Thyroid gland (tissue), 4 donors: ENCODE measurements at places on chromosomes 12 and 14. TPM values are rescaled to one million over a fixed set of nuclear protein-coding genes. Genes with fewer than 3 reads are reported as not detected.

Gene TMPRSS12
- not detected for total RNA-seq

Gene IL26
- total RNA-seq = not detected

GRCh38 chr12:80040075-80040738, 59.1 kb upstream of the OTOGL start:
- no peaks in the 10 kb centered on the region for H3K4me1 ChIP-seq
- H3K27ac ChIP-seq = no peak overlapping the region
- no peak overlapping the region for H3K4me3 ChIP-seq
- DNase-seq = no peak

Gene PTHLH
- total RNA-seq = not detected

Gene DENND5B
- 14.9 TPM for total RNA-seq

Gene B4GALNT1
- 1.7 TPM for total RNA-seq

Gene E2F7
- not detected for total RNA-seq

DNA sequence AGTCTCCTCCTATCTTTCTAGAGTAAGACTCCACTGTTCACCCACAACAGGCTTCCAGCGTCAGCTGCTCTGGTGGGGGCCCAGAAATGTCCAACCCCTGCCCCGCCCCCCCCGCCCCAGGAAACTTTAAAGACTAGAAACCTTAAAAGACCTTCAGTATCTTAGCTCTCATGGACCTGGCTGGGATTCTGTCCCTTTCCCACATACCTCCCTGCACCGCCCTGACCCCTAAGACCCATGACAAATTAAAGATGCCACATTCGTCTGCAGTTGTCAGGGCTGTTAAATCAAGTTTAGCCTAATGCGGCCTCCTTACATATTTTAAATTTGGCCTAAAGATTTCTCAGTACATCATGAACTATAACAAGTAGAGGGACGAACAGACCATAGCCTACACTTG, 10.0 kb upstream of the SERPINA10 start:
- no peak overlapping the region for H3K4me3 ChIP-seq
- DNase-seq = no peak
- no peaks in the 10 kb centered on the region for H3K4me1 ChIP-seq

- no peak overlapping the region for H3K27ac ChIP-seq
- no peaks in the 10 kb centered on the region for H3K27me3 ChIP-seq
- no peak overlapping the region for H3K4me3 ChIP-seq
- H3K36me3 ChIP-seq = no peaks in the 10 kb centered on the region
Measured at GRCh38 chr12:132454193-132454932, 35.6 kb upstream of the FBRSL1 start.

DNA sequence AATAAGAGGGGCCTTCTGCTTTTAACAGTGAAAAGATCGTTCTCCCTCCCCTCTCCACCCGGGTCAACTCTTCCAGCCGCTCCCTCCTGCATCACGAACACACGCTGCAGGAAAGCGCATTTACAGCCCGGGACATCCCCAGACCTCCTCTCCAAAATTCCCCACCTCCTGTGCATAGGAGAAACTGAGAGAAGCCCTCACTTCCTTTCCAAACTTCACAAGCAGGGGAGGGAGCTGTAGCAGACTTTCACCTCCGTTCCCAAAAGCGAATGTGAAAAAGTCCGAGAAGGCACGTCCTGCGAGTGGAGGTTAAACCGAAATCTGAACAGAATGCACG, 513 bp downstream of the BCAT1 start:
- H3K27ac ChIP-seq = no peak overlapping the region
- peaks cover 6% of the 10 kb centered on the region for H3K4me1 ChIP-seq
- H3K27me3 ChIP-seq = no peaks in the 10 kb centered on the region

DNA sequence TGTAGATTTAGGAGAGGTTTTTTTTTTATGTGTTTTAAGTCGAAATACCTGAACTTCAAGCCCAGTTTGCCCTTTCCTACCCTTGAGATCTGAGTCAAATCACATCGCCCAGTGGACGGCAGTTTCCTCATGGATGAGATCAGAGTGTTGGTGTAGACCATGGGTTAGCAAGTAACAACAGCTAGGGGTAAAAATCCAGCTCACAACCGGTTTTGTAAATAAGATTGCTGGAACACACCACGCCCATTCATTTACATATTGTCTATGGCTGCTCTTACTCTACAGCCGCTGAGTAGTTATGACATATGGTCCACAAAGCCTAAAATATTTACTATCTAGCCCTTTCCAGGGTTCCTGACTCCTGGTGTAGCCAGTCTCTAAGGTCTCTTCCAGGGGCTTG, 158.5 kb upstream of the PLEKHG7 start:
- H3K4me1 ChIP-seq = peaks cover 41% of the 10 kb centered on the region
- H3K4me3 ChIP-seq = no peak overlapping the region
- no peak for DNase-seq
- H3K36me3 ChIP-seq = no peaks in the 10 kb centered on the region
- peak overlapping the region; percentile 29 for H3K27ac ChIP-seq

DNA sequence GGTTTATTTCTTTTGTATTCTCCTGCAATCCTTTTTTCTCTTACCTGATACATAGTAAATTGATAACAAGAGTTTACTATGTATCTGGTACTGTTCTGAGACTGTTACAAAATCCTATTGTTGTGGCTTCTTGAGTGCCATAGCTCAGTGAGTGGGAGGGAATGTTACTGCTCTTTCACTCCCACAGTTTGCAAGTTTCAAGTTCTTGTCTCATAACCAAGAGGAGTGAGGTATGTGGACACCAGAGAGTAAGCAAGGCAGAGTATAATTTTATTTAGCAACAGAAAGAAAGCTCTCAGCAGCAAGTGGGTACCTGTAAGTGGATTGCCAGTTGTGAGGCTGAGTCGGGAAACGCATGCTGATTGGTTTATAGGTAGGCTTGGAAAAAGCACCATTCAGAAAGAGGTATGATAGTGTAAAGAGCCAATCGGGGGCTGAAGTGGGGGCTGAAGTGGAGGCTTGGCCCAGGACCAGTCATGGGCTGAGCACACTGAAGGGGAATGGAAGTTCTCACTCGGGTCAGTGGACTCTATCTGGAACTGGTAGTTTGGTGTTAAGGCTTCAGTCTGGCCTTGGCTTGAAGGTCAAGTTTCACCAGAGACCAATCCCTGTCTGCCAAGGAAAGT, 850.8 kb downstream of the TMTC2 start:
- no peaks in the 10 kb centered on the region for H3K4me1 ChIP-seq
- no peaks in the 10 kb centered on the region for H3K36me3 ChIP-seq

- no peak for DNase-seq
- no peaks in the 10 kb centered on the region for H3K27me3 ChIP-seq
- no peak overlapping the region for H3K27ac ChIP-seq
- H3K4me3 ChIP-seq = no peak overlapping the region
- no peaks in the 10 kb centered on the region for H3K4me1 ChIP-seq
Measured at GRCh38 chr12:28558250-28558649, 368.0 kb downstream of the CCDC91 start.

Gene TDP1
- total RNA-seq = 2.9 TPM

Gene HOXC5
- total RNA-seq = not detected

Gene CCDC184
- total RNA-seq = not detected

DNA sequence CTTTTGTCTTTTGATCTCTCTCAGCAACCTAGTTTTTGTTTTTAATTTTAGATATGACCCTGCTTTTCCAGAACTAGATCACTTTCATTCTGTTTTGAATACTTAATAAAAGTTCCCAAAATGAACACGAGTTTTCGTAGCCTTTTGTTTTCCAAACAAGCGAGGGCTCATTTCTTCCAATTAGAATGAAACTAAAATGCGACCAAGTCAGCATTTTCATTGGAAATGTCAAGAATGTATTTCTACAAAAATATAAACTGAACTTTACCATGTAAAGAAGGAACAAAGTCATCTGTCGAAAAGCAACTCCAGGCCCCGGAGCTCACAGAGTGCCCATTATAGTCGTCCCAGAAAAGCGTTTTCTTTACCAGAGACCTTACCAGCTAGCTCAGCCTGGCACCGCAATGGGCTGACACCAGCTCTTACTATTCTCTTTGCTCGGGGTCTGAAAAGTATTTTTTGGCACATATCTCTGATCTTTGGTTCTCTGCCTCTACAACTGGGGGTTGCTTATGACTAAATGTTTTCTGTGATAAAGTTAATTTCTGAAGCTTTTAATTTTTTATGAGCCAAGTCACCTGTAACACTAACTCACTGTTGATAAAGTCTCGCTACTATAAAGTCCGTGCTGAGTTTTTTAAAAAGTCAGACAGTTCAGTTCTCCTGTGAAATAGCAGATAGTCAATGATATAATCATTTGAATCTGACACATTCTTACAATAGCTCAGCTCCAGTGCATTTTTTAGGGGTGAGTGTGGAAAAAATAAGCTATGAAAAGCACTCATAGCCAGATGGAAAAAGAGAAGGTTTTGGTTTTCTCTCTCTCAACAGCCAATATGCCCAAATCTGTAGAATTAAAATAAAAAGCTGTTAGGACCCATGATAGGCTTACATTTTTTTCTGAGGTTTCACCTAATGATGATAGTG, 43.4 kb downstream of the SAMD4A start:
- H3K36me3 ChIP-seq = no peaks in the 10 kb centered on the region
- DNase-seq = no peak
- H3K27ac ChIP-seq = no peak overlapping the region
- H3K4me3 ChIP-seq = no peak overlapping the region
- no peaks in the 10 kb centered on the region for H3K27me3 ChIP-seq

Gene UNC119B
- 44.1 TPM for total RNA-seq

DNA sequence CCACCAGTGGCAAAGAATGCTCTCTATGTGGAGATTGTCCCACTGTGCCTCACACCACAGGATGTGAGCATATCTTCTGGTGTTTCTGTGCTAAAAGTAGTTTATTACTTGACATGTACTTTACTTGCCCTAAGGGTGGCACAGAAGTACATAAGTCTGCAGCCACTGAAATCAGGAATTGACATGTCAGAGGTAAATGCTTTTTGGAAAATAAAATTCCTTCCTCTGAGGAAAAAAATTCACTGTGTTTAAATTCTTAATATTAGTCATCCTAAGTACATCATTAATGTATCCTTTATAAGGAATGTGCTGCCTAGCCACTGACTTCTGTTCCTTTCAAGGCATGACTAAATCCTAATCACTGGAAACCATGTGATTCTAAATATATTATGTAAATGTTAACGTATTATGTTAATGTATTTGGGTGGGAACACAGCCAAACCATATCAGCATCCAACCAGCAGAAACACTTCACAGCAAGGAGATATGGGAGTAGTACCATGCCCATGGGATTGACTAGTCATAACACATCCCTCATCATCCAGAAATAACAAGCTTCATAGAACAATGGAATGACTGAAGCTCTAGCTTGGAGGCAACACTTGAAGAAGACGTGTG, 239.7 kb upstream of the PPFIA2 start:
- DNase-seq = no peak
- no peak overlapping the region for H3K27ac ChIP-seq
- H3K27me3 ChIP-seq = no peaks in the 10 kb centered on the region
- H3K36me3 ChIP-seq = no peaks in the 10 kb centered on the region
